ENCODE measurements at places on chromosomes 4 and X. TPM values are rescaled to one million over a fixed set of nuclear protein-coding genes. Genes with fewer than 3 reads are reported as not detected.

Gene RHOXF1
- not detected for total RNA-seq

Gene ZNF732
- total RNA-seq: 0.14 TPM

Gene CSN1S1
- total RNA-seq: not detected

Gene PHEX
- total RNA-seq: 0.46 TPM

Gene NUDT11
- 17.7 TPM for total RNA-seq

Gene ZFP92
- 0.28 TPM for total RNA-seq

Gene SOX3
- total RNA-seq: not detected

Gene BEX3
- 462 TPM for total RNA-seq

Gene UBL4A
- total RNA-seq: 39.9 TPM

Gene UCP1
- not detected for total RNA-seq

Gene WAS
- total RNA-seq: not detected

Gene POLR2B
- 115 TPM for total RNA-seq

Gene AREG
- total RNA-seq: not detected

Gene KLB
- not detected for total RNA-seq

Gene TAPT1
- 15.9 TPM for total RNA-seq

Gene TMPRSS11D
- total RNA-seq: not detected

Gene ETDA
- not detected for total RNA-seq

Gene DUSP21
- not detected for total RNA-seq

Gene GPRASP3
- total RNA-seq: 5.0 TPM

Gene ABLIM2
- total RNA-seq: 0.14 TPM

Gene KLF8
- total RNA-seq: 0.71 TPM

Gene ITGB1BP2
- total RNA-seq: 3.6 TPM

Gene BGN
- 9.0 TPM for total RNA-seq

Gene NDST4
- not detected for total RNA-seq

Gene PAGE2
- total RNA-seq: 0.71 TPM

Gene LONRF3
- 0.28 TPM for total RNA-seq

Gene RASSF6
- total RNA-seq: under 0.01 TPM

Gene ATP6AP2
- 196 TPM for total RNA-seq

Gene ENPEP
- 0.28 TPM for total RNA-seq

Gene C1QTNF7
- 1.0 TPM for total RNA-seq

Gene GSX2
- total RNA-seq: not detected

Gene GPR119
- total RNA-seq: not detected

Gene SNCA
- 43.2 TPM for total RNA-seq

Gene FAAH2
- 0.28 TPM for total RNA-seq

Gene VBP1
- total RNA-seq: 47.6 TPM

Gene CT45A3
- total RNA-seq: not detected

Gene GAGE12J
- not detected for total RNA-seq

Gene SLC9B1
- 0.83 TPM for total RNA-seq

Gene SPANXN3
- total RNA-seq: not detected

Gene RAB39B
- total RNA-seq: 0.85 TPM

Gene BTC
- 0.43 TPM for total RNA-seq

Gene UGT2A1
- total RNA-seq: not detected

Gene CCKAR
- 0.57 TPM for total RNA-seq

Gene RPA4
- 0.71 TPM for total RNA-seq

Gene N4BP2
- 3.9 TPM for total RNA-seq

Gene ARHGAP4
- 1.3 TPM for total RNA-seq

Gene FGFR3
- total RNA-seq: 1.6 TPM

Gene IQCM
- total RNA-seq: not detected

Measured in smooth muscle cell of bladder (primary cell).